ENCODE measurements at places on chromosomes 3 and 15.

DNA sequence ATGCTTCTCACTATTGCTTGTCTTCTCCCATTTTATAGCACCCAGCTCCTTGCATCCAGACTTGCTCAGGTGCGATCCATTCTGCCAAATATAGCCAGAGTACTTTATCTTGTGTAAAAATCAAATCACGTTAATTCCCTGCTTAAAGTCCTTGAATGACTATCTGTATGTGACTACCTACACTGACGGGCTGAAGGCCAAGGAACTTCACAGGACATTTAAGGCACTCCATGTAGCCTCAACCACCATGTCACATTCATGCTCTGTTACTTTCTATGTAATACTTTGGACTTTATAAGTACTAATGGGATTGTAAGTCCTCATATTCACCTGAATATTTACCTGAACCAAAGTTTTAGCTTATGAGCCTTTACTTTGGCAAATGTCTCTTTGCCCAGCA is 489.9 kb downstream of the MECOM start:
- H3K36me3 ChIP-seq: no peaks in the 10 kb centered on the region
- H3K27me3 ChIP-seq: no peaks in the 10 kb centered on the region
- H3K4me1 ChIP-seq: peaks cover 3% of the 10 kb centered on the region
- DNase-seq: no peak
- no peak overlapping the region for H3K27ac ChIP-seq

DNA sequence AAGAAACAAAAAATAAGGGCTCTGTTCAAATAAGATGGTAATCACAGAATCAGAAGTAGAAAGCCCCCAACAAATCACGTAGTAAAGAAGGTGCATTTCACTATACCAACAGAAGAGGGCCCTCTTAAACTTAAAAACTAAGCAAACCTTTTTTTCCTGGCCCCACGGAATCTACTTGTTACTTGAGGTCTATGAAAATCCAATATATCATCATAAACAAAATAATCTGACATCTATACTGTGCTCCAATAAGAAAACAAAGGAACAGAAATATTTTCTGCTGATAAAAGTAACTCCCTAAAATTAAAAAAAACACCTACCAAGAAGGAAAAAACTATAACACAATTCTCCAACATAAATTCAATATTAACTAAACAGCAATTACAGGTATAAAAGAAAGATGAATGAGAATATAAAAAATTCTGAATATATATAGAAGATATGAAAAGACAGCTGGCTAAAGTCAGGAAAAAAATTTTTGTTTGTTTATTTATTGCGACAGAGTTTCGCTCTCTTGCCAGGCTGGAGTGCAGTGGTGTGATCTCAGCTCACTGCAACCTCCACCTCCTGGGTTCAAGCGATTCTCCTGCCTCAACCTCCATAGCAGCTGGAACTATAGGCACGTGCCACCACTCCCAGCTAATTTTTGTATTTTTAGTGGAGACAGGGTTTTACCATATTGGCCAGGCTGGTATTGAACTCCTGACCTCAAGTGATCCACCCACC is 81.8 kb downstream of the CLASP2 start:
- no peaks in the 10 kb centered on the region for H3K27me3 ChIP-seq
- H3K36me3 ChIP-seq: peaks cover 3% of the 10 kb centered on the region
- no peaks in the 10 kb centered on the region for H3K4me1 ChIP-seq
- no peak overlapping the region for H3K4me3 ChIP-seq
- peak; percentile 44 for DNase-seq

- no peak overlapping the region for H3K27ac ChIP-seq
- DNase-seq: no peak
- no peaks in the 10 kb centered on the region for H3K27me3 ChIP-seq
- H3K36me3 ChIP-seq: no peaks in the 10 kb centered on the region
- peaks cover 2% of the 10 kb centered on the region for H3K4me1 ChIP-seq
These were observed 73.4 kb downstream of the CTNNB1 start for GRCh38 chr3:41272667-41273066.

DNA sequence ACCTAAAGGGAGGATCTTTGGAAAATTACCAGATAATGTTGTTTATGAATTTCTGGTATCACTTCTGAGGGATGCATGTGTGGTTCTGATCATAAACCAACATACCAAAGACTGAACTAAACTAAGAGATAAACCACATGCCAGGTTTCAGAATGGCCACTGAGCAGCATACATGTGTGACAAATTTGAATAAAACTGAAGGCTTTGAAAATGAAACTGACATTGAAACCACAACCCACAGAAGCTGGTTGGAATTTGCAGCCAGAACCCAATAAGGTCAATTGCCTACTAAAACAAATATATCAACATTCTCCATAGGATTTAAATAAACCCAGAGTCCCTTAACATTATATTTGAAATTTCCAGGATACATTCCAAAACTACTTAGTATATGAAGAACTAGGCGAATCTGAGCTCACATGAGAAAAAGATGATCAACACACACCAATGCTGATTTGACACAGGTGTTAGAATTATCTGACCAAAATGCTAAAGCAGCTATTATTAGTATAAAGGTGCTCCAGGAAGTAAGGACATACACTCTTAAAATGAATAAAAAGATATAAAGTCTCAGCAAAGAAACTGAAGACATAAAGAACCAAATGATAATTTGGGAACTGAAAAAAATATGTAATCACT is 125.0 kb downstream of the ZNF280D start:
- DNase-seq: no peak
- H3K4me3 ChIP-seq: no peak overlapping the region
- H3K4me1 ChIP-seq: no peaks in the 10 kb centered on the region
- no peaks in the 10 kb centered on the region for H3K36me3 ChIP-seq
- no peak overlapping the region for H3K27ac ChIP-seq

GRCh38 chr3:43707266-43707665 is 16.5 kb downstream of the ABHD5 start:
- H3K27me3 ChIP-seq: no peaks in the 10 kb centered on the region
- no peak overlapping the region for H3K4me3 ChIP-seq
- no peaks in the 10 kb centered on the region for H3K4me1 ChIP-seq
- DNase-seq: no peak
- no peak overlapping the region for H3K27ac ChIP-seq

DNA sequence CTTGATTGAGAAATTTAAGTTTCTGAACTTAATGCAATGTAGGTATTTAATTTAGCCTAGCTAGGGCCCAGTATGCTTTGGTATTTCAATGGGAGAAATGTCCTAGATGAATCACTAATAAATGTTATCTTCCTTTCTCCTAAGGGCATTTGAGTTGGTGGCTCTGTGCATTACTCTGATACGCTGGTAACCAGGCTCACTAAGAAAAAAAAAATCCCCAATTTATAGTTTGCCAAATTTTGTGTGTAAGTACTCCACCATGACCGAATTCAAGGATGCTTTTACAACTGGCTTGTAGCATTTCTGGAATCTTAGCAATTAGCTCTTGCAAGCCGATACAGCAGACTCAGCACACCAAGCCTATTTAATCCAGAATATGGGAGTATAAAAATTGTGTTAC is 94.6 kb upstream of the LPP start:
- no peak overlapping the region for H3K27ac ChIP-seq
- no peaks in the 10 kb centered on the region for H3K36me3 ChIP-seq
- H3K4me1 ChIP-seq: no peaks in the 10 kb centered on the region
- DNase-seq: no peak

DNA sequence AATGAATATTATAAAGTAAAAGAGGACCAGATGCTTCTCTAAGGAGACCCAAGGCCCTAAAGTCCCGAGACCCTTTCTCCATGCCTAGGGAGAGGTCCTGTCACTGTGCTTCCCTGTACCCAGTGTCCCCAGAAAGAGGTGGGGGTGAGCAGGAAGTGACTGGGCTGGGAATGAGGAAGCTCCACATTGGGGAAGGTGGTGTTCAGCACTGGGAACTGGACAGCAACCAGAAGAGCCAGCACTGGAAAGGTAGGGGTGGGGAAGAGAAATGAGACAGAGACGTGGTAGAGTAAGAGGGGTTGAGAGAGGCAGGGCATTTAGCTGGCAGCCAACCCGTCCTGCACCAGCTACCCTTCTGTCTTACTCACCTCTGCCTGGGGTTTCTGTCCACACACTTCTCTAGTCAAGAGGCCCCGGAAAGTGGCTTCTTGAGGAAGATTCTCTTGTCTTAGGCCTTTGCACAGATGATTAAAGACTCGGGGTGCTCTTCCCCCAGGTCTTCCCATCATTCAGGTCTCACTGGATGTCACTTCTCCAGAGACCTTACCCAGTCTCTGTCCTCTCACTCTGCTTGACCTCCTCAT is 12.2 kb downstream of the RRP9 start:
- DNase-seq: no peak
- H3K27ac ChIP-seq: no peak overlapping the region
- H3K36me3 ChIP-seq: peaks cover 30% of the 10 kb centered on the region
- H3K4me1 ChIP-seq: no peaks in the 10 kb centered on the region
- no peaks in the 10 kb centered on the region for H3K27me3 ChIP-seq
- H3K4me3 ChIP-seq: no peak overlapping the region

All from neuronal stem cell (in vitro differentiated cells).